Left hindlimb (tissue), 1 donor: ENCODE measurements at places on chromosomes 5 and 9.

- no peak for DNase-seq
Observed at GRCh38 chr9:33858423-33858822, 41.5 kb downstream of the UBE2R2 start.

- DNase-seq = peak; percentile 53
Observed at GRCh38 chr5:32711681-32712480, 760 bp downstream of the NPR3 start.

- no peak for DNase-seq
Observed at GRCh38 chr9:79583952-79584654, 12.3 kb downstream of the TLE4 start.

- no peak for DNase-seq
Observed at GRCh38 chr9:35835216-35835632, 6.2 kb downstream of the TMEM8B start.

DNA sequence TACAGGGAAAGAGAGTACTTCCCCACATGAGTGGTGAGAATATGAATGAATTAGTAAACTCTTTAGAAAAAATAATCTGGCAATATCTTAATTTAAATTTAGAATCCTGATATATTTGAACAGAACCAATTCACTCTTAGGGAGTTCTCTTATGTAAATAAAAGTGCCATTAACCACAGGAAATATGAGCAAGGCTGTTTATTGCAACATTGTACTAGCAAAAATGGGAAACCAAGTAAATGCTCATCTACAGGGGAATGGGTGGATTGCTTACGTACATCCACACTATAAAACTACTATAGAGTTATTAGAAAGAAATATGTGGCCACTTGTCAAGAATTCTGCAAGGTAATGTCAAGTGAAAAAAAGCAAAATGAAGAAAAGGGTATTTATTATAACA is 274.5 kb downstream of the TLE1 start:
- DNase-seq = no peak

GRCh38 chr9:108636013-108636412 is 219.8 kb downstream of the ACTL7B start:
- DNase-seq = no peak

GRCh38 chr5:137442660-137443059 is 56.5 kb downstream of the SPOCK1 start:
- no peak for DNase-seq

- no peak for DNase-seq
Observed at GRCh38 chr9:119005162-119005561, 364.1 kb downstream of the BRINP1 start.

- DNase-seq = no peak
Observed at GRCh38 chr9:26077860-26078259, 399.6 kb upstream of the TUSC1 start.

DNA sequence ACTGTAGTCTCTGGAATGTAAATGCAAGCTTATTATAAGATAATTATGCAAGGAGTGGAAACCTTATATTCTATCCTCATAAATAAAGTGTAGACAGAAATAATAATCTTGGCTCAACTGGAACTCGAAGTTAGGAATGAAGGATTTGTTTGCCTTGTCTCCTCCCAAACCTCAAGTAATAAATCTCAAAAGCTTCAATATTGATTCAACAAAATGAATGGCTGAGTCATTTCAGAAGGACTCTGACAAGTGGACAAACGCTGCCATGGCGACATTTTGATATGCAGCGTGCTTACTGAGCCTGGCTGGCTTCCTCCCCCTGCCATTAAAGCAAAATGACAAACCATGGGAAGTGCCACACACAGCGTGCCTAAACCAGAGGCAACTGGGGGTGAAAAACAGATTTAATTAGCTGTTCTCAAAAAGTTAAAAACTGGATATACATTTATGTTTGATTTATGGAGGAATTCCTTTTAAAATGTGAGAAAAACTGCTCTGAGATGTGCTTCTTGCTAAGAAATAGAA is 10.5 kb upstream of the ADGRV1 start:
- DNase-seq = no peak
